ENCODE measurements at places on chromosomes 3 and 15.

GRCh38 chr3:83807511-83807910, 1151.3 kb upstream of the CADM2 start:
- DNase-seq, result no peak

- DNase-seq, result no peak
Observed at GRCh38 chr3:9399337-9399703, 1.9 kb downstream of the SETD5 start.

DNA sequence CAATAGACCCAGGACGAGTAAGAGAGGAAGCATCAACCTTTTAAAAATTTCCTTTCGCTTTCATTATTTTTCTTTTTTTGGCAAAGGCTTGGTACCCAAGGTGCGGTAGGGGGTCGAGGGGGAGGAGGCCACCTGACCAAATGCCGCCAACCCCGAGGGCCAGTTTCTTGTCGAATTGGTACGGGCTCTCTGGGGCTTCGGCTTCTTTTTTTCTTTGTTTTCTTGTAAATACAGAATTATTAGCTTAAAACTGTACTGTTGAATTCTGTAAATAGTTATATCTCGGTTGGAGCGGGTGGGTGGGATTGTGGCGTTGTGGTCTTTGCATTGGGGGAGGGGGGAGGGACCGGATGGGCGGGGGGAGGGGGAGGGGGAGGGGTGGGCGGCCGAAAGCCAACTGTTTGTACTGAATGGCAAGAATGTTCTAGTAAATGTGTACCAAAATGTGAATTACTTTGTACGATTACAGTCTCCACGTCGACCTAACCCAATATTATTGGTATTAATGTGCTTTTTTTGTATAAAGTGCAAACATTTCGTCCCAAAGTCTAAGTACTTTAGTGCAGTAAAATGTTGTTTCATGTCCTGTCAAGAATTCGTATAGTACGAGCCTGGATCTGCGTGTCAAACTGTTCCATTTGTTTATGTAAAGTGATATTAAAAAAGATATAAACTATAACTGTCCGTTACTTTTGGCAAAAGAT, 4.7 kb downstream of the ZIC1 start:
- no peak for DNase-seq

DNA sequence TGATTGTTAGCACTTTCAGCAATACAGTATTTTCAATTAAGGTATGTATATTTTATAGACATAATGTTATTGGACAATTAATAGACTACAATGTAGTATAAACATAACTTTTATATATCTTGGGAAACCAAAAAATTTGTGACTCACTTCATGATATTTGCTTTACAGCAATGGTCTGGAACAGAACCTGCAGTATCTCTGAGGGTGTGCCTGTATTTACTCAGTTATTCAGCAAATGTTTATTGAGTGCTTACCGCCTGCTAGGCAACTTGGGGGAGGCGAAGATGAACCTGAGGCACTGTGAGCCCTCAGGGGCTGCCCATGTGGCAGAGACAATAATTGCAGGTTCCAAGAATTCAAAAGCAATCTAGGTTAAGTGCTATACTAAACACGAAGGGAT, 144.8 kb downstream of the GABRB3 start:
- DNase-seq, result no peak

DNA sequence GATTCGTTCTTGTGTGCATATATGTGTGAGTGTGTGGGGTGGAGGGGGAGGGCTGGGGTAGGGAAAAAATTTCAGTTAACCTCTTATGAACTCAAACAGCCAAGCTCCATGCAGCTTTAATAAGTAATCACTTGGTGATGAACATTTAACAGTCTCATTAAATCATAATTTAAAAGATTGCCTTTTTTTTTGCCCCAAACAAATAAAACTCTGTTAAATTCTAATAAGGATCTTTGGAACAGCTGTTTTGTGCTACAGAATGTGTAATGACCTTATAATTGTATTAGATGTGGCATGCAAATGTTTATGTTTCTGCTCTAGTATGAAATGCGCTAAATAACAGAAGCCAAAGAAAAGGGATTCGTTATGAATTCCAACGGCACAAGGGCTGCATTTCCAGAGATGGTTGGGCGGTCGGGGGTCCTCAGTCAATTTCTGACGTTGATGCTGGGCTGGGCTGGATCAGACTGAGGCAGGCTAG, 80.0 kb upstream of the RORA start:
- DNase-seq, result no peak

All from thyroid gland (tissue), 4 donors.